ENCODE measurements at places on chromosomes 3 and 15.

GRCh38 chr3:140007911-140008869, 73.2 kb downstream of the CLSTN2 start:
- DNase-seq: no peak

GRCh38 chr3:45684327-45684892, 4.8 kb upstream of the SACM1L start:
- no peak for DNase-seq

DNA sequence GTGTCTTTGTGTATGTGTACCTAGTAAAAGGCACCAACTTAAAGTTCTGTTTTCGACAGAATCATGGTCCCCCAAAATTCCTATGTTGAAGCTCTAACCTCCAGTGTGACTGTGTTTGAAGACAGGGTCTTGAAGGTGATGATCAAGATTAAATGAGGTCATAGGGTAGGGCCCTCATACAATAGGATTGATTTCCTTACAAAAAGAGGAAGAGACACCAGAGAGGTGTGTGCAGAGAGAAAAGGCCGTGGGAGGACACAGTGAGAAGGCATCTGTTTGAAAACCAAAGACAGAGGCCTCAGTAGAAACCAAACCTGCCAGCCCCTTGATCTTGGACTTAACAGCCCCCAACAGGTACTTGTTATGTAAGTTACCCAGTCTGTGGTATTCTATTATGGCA, 52.0 kb upstream of the CORO2B start:
- DNase-seq: no peak

GRCh38 chr3:195107593-195107992, 163.4 kb downstream of the XXYLT1 start:
- no peak for DNase-seq

DNA sequence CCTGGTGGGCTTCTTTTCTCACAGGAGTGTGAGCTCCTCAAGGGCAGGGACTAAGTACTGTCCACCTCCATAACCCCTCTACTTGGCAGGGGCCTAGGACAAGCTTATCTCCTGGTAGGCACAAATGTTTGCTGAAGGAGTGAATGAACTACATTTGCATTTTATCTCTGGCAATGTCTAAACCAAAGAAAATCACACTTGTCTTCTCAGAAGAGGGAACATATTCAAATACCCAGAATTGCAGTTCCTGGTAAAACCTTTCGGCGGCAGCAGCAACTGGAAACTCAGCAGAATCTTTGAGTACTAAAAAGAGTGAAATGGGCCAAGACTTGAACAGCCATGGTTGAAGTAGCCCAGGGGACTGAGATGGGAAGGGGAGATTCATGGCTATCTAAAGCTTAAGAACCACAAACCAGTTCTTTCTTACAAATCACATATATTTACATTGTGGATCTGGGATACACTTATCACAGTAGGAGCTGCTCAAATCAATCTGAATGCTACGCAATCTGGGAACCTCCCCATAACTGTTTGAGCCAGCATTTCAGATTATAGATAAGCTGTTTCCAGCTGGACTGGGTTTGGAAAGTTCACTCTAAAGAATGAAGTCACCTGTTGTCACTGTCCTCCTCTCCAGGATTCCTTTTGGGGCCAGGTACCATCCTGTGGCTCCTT, 18.7 kb upstream of the PTPN9 start:
- no peak for DNase-seq

GRCh38 chr3:145739926-145740325, 421.1 kb downstream of the PLOD2 start:
- DNase-seq: no peak

DNA sequence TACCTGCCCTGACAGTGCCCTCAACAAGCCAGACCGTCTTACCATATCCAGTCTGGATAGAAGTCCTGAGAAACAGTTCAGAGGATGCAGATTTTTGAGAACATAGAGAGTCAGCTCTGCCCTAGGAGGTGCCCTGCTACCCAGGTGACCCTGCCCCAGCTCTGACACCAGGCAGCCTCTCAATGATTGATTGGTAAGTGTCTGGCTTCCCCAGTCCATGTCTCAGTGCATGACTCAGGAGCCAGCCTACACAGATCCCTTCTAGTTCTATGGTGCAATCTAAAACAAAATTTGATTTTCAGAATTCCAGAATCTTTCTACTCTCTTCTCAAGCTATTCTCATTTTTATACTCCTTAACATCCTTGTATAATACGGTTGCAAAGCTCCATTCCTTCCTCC, 292.1 kb downstream of the VPS13C start:
- no peak for DNase-seq

DNA sequence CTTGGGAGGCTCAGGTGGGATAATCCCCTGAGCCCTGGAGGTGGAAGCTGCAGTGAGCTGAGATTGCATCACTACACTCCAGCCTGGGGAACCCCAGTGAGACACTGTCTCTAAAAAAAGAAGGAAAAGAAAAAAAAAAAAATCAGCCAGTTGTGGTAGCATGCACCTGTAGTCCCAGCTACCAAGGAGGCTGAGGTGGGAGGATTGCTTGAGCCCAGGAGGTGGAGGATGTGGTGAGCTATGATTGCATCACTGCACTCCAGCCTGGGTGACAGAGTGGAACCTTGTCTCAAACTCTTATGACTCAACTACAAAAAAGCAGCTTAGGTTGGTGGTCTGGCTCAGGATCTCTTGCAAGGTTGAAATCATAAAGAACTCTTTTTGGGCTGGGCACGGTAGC, 19.3 kb upstream of the GPX1 start:
- DNase-seq: peak; percentile 8

DNA sequence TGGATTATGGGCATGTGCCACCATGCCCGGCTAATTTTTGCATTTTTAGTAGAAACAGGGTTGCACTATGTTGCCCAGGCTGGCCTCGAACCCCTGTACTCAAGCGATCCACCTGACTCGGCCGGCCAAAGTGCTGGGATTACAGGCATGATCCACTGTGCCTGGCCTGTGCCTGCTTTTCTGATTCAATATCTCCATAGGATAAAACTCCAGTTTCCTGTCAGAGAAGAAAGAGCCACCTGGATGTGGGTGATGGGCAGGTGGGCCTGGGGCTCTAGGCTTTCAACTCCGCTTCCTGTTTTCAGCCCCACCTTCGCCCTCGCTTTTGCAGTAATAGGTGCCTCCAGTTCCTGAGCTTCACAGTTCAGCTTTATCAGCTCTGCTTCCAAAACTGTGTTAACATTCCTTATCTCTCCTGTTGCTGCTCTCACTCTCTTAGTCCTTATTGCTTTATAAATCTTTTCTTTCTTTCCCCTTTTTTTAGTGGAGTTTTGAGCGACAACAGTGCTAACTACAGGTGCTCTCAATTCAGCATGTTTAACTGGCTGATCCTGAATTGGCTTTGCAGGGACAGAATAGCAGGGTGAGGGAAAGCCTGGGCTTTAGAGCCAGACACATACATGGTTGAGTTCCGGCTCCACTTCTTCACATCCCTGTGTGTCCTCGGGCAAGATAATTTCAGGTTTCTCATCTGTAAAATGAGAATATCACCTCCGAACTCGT, 21.1 kb upstream of the PDE8A start:
- DNase-seq: no peak

DNA sequence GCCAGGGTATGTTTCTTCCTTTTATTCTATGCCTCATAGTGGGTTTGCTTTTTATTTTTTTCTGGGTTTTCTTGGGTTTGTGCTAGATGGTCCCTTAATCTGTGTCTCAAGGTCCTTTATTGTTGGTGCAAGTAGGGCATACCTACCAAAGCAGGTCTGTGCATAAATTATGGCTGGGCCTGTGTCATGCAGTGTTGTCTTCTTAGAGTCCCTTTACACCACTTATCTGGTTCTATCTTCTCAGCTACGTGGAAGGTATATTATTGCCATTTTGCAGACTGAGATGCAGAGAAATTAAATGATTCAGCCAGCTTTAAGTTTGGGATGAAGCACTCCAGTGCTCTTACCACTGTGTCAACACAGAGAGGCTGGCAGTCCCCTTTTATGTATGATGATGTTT, 293.5 kb upstream of the SOX2 start:
- no peak for DNase-seq

DNA sequence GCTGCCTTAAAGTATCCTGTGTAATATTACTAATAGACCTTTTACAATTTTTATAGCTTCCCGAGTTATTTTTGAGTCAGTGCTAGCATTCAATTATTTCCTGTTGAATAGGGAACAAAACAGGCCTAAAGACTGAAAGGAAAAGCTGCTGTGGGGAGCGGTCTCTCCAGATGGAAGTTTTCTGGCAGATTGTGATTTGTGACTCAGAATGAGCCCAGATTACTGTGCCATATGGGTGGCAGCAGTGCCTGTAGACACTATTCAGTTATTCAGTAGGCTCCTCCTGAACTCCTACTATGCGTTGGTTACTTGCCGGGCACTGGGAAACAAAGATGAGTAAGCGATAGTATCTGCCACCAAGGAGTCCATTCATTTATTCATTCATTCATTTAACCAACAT, 211.8 kb downstream of the CHST2 start:
- DNase-seq: no peak

DNA sequence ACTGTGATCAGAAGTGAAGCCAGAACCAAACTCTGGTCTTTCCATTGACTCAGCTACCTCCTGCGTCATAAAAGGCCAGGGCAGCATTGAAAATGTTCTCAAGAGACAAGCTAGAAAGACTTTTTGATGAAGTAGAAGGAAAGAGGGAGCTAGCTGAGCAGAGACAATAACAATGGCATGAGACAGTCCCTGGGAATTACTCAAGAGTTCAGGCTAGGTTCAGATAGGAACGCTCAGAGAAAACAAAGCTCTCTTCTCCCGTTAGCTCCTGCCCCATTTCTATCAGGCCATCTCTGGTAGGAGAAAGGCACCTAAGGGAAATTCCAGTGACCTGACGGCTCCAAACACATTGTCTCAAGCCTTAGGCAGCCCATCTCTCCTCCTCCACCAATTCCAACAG, 7.0 kb upstream of the OXTR start:
- no peak for DNase-seq

DNA sequence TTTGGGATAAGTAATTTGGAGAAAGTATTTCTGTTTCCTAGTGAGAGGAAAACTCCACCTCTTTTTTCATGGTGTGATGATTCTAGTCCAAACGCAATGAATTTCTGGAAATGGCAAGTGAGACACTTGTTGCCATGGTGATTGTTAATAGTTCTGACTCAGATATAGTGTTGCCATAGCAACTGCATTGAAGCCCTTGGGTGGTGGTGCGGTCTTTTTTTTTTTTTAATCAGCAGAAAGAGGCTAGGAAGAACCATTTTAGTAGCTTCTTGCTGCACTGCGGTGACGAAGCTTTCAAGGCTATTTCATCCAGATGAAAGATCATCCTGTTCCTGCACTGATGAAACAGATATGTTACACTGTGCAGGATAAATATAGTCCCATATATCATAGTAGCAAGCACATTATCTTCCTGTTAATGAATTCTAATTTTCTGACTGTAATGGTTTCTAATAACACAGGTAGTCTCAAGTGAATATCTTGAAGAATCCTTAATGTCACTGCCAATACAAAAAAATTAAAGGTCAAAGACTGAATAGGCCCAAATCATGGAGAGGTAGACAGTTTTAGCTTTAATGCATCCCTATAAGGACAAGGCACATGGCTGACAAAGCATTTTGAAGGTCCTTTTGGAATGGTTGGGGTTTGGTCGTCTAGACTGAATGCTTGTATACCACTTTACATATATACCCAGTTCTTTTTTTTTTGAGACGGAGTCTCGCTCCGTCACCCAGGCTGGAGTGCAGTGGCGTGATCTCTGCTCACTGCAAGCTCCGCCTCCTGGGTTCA, 125.1 kb upstream of the ZBTB20 start:
- DNase-seq: no peak

DNA sequence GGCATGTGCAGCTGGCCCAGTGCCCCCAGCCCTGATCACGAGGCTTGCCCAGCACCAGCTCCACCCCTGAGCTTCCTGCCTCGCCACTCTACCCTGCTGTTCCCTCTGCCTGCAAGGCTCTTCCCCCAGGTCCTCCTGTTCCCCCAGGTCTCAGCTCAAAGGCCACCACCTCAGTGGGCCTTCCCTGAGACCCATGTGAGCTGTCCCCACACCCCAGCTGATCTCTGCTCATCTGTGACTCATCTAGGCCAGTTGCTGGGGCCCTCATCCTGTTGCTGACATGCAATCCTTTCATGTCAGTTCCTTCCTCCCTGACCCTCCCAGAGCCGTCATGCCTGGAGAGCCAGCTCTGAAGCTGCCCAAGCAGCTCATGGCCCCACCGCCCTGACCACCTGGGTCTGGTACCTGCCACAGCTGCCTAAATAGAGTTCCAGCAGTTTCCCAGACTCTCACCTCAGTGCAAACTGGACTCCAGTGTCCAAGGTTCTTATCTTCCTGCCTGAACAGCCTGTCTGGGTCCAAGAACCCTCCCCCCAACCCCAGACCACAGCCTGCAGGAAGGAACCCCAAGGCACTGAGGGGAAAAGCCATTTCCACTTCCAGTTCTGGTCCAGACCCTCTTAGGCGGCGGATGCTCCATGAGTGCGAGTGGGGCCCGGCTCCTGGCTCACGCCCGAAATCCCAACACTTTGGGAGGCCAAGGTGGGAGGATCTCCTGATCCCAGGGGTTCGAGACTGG, 116.6 kb upstream of the IQSEC1 start:
- DNase-seq: no peak

- DNase-seq: no peak
Measured at GRCh38 chr3:146750196-146750595, 145.1 kb upstream of the PLSCR5 start.

- DNase-seq: no peak
Measured at GRCh38 chr3:40623567-40623966, 98.8 kb downstream of the ZNF621 start.

DNA sequence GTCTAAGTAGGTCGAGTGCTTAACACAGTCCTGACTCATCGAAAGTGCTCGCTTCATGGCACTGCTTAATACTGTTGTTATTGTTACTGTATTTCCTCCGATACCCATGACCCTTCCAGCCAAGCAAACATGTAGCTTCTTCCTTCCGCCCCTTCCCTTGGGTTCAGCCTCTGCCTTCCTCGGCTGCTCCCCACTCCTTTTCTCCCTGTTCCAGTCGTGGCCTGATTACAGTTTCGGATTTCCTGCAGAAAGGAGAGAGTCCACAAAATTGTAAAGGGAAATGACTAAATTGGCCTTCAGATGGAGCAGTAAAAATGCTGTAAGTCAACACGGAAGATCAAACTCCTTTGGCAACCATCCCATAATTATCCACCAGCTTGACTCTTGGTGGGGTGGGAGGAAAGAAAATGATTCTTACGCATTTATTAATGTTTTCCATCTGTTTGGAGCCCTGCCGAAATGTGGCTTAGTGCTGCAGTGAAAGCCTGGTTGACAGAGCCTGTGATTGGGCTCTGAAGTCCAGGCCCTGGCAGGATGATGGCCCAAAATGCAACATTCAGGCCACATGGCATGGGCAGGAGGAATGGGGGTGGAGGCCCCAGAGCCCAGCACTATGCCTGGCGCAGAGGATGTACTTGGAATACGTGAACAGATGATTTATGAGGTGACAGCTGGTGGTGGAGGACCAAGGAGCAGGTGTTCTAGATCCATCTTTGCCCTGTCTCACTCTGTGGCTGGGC, 37.6 kb downstream of the FAM3D start:
- DNase-seq: no peak
